ENCODE measurements at places on chromosomes 2 and 18.

DNA sequence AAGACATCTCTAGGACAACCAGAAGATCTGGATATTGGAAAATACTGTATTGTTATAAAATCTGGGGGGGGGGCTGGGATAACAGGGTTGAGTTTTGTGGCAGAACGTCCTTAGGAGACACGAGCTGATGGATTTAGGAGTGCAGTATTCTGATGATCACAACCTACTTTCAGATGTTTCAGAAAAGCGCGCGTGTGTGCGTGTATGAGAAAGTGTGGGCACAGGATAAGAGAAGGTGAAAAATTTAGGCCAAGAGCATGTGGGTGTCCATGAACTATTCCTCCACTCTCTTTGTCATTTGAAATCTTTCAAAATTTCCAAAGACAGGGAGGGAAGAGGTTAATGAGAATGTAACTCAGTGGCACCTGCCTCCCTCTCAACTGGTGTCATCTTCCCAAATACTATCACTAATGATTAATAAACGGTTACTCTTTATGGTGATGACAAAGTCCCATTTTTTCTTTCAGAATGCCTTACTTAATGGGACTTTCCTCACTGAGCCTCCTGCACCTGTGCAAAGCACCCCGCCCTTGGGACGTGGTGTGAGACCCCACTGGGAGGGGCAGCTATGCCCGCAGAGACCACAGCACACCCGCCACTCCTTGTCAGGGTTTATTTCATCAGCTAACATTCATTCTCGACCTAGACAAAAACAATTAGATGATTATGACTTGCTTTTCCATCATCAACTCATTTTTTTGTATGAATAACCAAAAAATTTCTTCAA, 53.6 kb downstream of the HS6ST1 start:
- no peak for DNase-seq

DNA sequence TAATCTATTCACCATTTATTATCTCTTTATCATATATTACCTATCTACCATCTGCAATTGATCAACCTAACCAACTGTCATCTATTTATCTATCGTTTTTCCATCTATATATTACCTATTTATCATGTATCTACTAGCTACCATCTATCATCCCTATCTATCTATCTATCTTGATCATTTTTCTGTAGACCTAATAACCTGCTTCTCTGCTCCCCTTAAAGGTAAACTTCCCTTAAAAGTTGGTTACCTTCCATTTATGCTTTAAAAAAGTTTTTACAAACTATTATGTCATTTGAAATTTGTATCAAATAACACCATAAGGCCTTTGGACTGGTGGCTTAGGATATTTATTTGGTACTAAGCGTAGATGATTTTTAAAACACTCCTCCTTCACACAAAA, 47.2 kb downstream of the TMEM18 start:
- no peak for DNase-seq

DNA sequence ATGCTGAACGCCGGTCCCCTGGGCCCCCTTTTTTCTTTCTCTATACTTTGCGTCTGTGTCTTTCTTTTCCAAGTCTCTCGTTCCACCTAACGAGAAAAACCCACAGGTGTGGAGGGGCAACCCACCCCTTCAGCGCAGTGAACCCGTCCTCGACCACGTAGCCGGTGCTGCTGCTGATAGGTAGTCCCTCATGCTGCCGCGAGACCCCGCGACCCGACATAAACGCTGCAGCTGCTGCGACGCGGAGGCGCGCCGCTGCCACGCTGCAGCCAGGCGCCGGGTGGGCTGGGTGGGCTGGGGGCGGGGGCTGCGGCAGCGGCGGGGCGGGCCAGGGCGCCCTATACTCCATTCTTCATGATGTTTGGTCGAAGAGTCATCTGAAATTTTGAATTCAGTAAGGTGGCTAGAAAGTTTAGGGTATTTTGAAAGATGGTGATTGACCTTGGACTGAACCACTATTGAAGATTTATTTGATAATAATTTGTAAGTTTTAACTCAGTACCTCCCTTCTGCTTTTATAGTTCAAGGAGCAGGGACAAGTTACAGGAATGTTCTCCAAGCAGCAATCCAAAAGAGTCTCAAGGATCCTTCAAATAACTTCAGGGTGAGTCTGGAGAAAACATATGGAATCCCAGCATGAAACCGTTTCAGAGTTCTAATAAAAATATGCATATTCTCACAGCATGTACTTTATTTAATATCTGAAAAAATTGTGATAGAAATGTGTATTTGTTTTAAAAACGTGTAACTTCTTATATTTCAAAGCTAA, 24.1 kb downstream of the CFLAR start:
- no peak for DNase-seq

DNA sequence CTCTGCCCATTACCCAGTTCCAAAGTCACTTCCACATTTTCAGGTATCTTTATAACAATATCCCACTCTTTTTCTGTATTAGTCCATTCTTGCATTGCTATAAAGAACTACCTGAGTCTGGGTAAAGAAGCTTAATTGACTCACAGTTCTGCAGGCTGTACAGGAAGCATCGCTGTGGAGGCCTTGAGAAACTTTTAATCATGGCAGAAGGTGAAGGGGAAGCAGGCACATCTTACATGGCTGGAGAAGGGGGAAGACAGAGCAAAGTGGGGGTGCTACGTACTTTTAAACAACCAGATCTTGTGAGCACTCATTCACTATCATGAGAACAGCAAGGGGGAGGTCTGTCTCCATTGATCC, 85.4 kb upstream of the MAP4K3 start:
- DNase-seq: no peak

DNA sequence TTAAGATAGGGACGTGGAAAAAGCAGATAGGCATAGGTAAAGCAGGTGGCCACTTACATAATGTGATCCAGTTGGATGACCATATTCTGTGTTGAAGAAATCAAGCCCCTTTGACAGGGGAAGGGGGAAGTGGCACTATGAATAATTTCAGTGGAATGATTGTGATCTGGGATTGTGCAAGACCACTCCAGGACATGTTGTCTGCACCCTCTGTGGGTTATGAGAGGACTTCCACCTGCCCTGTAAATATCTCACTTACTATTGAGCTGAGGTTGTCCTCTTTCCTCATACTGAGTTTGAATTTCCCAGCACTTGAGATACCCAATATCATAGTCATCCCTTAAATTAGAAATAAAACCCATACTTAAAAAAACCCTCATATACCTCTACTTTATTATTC, 220.7 kb downstream of the IRS1 start:
- DNase-seq: no peak

GRCh38 chr2:64562148-64562784, 38.1 kb downstream of the AFTPH start:
- no peak for DNase-seq

- DNase-seq: no peak
Measured at GRCh38 chr2:141027221-141027620, 1103.6 kb downstream of the LRP1B start.

DNA sequence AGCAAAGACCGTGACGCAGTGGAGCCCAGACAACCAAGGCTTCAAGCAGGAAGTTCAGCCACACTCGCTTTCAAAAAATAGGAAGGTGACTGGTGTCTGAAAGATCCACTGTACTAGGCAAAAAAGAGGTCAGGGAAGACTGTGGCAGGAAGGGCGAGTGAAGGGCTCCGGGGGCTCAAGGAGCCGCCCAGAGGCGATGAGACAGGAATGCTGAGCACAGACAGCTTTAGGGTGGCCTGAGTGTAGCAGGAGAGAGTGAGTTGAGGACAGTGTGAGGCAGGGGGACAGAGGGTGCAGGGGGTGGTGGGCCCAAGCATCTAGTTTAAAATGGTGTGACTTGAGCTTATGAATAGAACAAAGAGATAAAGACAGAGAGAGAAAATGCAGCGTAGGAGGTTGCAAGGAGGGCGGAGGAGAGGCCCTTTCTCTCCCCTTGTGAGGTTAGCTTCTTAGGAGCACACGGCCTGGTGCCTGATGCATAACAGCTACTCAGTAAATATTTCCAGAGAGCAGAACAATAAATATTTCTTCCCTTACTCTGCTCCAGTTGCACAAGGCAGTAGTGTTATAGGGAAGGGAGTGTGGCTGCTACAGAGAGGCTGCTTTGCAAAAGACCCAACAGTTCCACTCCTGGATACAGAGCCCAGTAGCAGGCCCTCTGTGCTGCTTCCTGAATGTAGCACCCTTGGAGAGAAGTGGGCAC, 789.7 kb upstream of the RAB6C start:
- DNase-seq: no peak

DNA sequence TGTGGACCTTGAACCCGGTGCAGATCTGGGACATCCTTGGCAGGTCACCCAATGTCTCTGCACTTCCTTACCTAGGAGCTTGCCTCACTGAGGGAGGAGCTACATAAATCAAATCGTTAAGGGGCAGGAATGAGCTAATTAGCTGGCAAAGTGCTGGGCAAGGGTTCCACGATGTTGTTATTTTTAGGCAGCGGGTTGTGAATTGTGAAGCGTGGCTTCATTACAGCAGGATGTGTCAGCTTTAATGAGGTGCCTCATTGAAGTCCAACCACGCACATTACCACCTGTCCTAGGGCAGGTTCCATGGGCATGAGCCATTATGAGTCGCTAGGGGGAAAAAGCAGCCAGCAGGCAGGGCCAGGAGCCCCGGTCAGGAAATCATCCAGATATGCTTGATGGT, 127.0 kb upstream of the AGAP1 start:
- no peak for DNase-seq

DNA sequence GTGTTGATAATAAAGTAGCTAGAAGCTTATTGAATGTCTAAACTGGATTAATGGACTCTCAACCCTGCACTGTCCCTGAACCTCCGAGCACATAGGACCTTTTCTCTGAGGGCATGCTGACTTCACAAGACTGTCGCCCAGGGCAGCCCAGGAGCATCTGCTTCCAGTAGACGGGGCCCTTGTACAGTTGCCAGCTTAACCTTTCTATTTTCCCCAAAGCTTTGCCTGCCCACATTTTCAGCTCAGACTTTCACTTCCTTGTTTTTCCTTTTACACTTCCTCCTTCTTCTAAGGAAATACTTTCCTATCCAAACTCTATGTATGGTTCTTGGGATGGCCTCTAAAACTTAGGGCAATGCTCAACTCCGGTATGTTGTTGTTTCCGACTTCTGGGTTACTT, 1.3 kb downstream of the VWA3B start:
- DNase-seq: no peak

DNA sequence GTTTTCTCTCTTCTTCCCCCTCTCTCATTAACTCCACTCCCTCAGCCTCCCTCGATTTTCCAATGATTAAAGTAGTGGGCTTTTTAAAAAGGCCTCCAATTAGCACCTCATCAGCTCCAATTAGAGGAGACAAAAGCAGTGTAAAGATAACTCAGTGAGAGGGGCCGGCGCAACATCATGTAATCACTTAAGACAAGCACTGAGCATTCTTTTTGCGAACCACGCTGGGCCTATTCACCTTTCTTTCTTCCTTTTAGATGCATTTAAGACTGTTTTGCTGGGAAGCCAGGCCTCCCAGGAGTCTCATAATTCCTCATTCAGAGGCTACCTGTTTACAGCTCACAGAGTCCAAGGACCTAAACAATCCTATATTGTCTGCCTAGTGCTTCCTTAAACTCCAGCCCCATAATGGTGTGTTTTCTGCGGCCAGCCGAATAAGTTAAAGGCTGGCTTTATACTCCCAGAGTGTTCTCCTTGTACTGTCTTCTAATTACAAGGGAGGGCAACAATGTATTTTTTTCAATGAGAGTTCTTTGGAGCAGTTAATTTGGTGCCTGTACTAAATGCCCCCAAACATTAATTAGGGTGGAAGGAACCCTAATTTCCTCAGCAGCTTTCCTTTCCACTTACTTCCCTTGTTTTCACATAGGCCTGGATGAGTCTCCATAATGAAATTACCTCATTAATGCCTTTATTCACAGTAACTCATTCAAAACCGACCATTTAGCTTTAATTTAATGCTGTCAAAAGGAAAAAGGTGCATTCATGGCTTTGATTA, 28.0 kb upstream of the LMAN1 start:
- no peak for DNase-seq

DNA sequence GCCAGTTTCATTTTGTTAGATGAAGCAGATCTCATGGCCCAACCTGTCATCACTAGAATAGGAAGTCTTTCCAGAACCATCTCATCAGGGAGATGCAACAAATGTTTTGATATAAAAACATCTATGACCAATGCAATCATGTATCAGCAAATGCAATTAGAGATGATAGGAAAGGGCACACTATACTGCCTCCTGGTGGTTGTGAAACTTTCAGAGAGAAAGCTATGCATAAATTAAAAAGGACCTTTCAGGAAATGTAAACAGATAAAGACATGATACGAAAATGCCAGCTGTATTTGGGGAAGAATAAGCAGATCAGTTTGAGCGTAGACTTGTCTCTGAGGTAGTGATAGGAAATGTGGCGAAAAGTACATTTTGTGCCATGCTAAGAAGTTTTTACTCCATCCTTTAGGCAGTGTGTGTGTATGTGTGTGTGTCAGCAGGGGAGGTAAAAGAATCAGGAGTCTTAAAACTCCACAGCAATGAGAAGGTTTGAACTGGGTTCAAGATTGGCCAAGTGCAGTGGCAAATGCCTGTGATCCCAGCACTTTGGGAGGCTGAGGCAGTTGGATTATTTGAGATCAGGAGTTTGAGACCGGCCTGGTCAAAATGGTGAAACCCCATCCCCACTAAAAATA, 479.3 kb downstream of the CPS1 start:
- no peak for DNase-seq

GRCh38 chr2:239555571-239555905, 154.7 kb upstream of the HDAC4 start:
- no peak for DNase-seq

DNA sequence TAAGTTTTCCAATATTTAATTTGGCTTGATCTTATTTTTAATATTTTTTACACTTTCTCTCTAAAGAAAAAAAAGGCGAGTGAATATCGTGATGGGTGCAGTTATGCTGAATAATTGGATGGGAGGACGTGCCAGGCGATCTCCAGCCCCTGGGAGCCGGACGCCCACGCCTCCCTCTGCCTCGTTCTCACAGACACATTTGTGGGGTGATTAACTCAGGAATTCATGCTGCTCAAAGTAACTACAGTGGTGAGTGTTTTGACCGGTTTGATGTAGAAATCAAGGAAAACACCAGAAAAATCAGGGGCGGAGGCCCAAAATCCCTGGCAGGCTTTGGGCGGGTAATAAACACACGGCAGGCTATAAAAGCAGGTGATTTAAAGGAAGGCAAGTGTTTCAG, 736.8 kb upstream of the SALL3 start:
- DNase-seq: no peak

- no peak for DNase-seq
Measured at GRCh38 chr2:134198006-134198634, 55.8 kb upstream of the MGAT5 start.

GRCh38 chr2:100789361-100789760, 30.6 kb upstream of the NPAS2 start:
- DNase-seq: no peak

- no peak for DNase-seq
Measured at GRCh38 chr2:8576525-8577167, 105.2 kb upstream of the ID2 start.
